Activated CD8-positive, alpha-beta memory T cell treated with anti-CD3 and anti-CD28 coated beads for 1 hour (primary cell): ENCODE measurements at places on chromosomes 4 and X.

GRCh38 chr4:146333187-146333894 lies 119.0 kb downstream of the REELD1 start:
- no peak for DNase-seq

GRCh38 chr4:164428561-164428960 lies 325.4 kb upstream of the SMIM31 start:
- no peak for DNase-seq

DNA sequence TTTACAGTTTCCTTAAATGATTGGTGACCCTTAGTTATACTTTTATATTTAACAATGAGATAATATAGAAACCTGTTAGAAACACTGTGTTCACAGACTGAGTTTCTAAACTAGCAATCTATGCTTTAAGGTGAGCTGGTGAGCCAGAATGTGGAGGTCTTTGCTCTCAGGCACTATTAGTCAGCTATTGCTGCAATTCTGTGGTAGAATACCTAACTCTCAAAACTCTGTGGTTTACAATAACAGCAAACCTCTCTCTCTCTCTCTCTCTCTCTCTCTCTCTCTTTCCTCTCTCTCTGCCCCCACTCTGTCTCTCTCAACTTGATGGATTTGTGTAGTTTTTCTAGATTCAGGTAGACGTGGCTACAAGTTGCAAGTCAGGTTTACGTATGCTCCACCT lies 17.6 kb upstream of the LCORL start:
- no peak for DNase-seq

DNA sequence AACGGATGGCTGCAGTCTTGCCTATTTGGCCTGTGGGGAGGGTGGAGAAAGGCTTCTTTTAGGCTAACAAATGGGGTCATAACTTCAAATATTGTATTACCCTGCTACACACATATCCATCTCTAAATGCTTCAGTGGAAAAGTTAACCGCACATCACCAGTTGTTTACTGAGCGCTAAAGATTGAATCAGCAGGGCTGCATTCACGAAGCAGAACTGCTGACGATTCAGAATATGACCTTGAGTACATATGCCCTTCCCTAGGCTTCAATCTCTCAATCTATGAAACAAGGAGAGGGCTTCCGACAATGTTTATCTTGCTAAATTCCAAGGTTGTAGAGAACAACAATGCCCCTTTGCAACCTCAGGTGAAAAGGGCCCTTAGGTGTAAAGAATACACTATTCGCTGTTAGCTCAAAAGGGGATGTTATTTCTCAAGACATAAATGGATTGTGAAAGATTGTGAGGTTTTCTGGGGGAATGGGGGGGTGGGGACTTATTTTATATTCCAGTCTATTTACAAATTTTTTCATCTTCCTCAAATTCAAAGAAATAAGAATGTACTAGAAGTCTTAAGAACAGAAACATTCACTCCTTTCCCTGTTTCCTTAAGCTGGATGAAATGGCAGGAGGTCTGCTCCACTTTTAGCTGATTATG lies 2.6 kb upstream of the ATP6AP2 start:
- DNase-seq: no peak

- DNase-seq: no peak
Measured at GRCh38 chr4:124804584-124804983, 92.1 kb upstream of the ANKRD50 start.

DNA sequence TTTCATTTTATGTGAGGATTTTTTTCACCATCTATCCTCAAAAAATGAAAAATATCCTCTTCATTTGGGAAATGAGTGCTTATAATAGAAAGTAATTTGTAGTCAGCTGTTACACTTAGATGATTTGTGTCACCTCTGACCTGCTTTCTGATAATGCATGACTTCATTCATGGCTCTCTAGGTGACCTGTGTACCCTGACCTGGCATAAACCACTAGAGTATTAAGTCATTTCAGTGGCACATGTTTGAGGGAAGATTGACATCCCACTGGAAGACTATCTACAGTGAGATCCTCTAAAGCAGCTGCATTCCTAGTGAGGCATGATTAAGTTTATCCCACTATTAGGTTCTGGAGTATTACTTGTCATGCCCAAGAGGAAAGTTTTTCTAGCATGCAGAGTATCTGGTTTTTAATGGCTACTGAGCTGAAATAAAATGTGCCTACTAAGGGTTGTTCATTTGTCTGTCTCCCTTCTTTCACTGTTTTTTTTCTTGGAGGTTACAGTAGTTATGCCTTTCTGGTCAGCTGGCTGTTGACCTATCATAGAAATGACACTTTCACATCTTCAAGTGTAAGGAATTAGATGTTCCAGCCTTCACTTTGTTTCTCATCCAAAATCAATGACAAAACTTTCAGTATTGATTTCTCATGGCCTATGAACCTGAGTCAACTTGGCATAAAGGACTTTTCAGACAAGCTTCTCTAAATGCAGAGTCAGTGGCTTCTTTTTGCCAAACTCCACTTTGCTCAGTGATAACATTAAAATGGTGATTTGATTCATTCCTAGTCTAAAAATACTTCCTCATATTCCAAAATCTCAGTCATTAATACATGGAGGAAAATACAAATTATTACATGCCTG lies 33.1 kb downstream of the TET2 start:
- no peak for DNase-seq

DNA sequence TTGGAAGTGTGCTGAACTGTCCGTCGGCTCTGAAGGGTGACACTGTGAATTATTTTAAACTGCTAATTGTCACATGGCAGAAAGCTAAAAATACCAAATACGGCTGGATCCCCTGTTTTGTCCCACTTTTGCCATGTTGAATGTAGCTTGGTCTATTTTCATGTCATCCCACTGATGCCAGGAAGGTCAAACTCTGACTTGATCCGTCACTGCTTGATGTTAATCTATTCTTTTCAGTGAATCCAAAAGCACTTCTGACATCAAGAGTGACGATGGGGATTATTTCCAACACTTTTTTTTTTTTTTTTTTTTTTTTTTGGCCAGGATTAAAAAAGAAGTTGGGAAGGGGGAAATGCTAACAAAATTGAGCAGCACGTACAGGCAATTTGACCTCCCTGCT lies 734.6 kb upstream of the TENM3 start:
- DNase-seq: no peak

- no peak for DNase-seq
Measured at GRCh38 chrX:65591206-65591605, 56.6 kb upstream of the LAS1L start.

DNA sequence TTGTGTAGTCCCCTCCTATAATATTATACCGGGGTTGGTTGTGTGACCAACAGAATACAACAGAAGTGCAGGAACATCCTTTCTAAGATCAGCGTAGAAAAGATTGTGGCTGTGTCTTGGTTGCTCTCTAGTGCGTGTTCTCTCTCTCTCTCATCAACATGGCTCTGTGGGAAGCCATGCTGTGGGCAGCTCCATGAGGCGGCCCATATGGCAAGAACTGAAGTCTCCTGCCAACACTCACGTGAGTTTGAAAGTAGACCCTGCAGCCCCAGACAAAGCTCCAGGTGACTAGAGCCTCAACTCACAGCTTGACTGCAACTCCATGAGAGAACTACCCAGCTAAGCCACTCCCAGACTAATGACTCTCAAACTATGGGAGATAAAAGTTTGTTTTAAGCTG lies 118.7 kb downstream of the TSPAN5 start:
- DNase-seq: no peak

GRCh38 chr4:5801696-5802095 lies 90.7 kb downstream of the EVC start:
- DNase-seq: no peak

GRCh38 chrX:48003367-48003757 lies 427 bp downstream of the ZNF182 start:
- no peak for DNase-seq

DNA sequence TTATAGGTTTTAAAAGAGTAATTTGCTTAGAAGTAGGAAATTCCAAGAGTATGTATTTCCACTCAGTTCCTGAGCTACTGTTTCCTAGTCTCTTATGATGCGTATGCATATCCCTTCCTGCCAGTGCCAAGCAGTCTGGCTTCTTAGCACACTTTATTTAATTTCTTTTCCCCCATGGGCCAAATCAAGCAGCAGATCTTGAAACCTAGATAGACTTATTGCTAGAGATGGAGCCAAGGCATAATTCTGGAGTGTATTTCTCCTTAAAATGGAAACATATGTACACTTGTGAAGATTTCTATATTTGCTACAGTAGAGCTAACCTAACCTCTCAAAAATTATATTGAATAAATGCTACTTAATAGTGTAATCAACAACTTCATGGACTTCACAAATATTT lies 2337.6 kb downstream of the PCDH7 start:
- no peak for DNase-seq

DNA sequence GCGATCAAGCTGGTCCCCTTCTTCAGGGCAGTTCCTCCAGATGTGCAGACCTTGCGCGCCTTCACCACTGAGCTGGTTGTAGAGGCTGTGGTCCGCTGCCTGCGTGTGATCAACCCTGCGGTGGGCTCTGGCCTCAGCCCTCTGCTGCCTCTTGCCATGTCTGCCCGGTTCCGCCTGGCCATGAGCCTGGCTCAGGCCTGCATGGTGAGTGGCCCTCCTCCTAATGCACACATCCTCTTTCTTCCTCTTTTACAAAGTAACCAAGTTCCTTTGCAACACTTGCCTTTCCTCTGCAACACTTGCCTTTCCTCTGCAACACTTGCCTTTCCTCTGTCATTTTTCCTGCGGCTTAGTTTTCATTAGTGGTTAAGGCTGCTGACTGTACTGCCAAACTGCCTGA lies 1.8 kb downstream of the CCDC22 start:
- no peak for DNase-seq

DNA sequence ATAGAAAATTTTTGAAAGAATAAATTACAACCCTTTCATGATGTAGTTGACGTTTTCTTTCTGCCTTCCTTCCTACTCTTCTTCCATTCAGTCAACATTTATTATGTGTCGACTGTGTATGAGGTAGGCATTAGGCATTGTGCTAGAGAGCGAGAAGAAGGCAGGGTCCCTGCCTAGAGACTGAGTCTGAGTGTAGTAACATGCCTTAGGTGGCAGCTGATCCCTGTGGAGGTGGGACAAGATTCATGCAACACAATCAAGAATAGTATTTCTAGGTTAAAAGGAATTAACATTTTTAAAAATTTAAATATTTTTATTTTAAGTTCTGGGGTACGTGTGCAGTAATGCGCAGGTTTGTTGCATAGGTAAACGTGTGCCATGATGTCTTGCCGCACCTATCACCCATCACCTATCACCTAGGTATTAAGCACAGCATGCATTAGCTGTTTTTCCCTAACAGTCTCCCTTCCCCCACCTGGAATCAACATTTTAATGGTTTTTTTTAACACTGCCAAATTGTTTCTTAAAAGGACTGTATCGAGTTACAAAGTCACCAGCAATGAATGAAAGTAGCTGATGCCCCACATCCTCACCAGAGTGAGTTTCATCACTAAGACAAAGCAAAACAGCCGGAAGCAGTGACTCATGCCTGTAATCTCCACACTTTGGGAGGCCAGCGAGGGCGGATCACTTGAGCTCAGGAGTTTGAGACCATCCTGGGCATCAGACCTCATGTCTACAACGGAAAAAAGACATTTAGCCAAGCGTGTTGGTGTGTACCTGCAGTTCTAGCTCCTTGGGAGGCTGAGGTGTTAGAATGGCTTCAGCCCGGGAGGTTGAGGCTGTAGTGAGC lies 84.0 kb downstream of the WWC2 start:
- DNase-seq: no peak

DNA sequence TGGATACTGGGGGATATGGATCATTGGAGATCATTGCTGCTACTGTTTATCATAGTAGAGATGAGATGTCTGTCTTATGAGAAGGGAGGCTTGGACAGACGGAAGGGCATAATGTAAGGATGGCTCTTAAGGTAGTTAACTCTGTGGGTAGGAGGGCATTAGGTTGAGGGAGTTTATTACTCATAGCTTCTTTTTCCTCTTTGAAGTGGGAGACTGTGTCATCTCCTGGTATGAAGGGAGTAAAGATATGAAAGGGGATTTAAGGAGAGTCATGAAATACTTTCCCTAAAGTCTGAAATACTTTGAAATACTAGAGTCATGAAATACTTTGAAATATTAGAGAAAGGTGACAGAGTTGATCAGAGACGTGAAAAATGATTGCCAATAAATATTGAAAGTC lies 255.5 kb upstream of the PITX2 start:
- DNase-seq: no peak

DNA sequence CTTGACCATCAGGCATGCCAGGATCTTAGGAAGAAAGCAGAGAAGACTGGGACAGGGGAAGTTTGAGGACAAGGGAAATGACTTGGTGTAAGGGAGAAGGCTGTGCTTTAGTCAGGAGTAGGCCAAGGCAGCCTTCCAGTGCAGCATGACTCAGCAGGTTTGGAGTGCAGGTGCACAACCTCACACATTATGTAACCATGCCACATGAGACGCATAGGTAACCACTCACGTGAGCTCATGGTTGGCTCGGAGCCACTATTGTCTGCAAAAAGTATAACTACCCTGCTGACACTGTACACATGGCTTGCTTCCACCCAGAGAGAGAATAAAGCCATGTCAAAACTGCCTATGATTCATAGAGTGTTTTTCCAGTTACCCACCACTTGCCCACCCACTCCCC lies 715.9 kb downstream of the SMARCA1 start:
- DNase-seq: no peak
